NK-92 treated with Interleukin-12 subunit alpha and Interleukin-12 subunit beta, amount 100 ng/mL, for 24 hours (cell line): ENCODE measurements at places on chromosomes 16 and 17.

GRCh38 chr16:68128577-68129305 lies 43.6 kb downstream of the NFATC3 start:
- DNase-seq: no peak

GRCh38 chr16:89581045-89581695 lies 5.6 kb downstream of the CPNE7 start:
- no peak for DNase-seq

- no peak for DNase-seq
These were observed 1.2 kb downstream of the ASGR1 start for GRCh38 chr17:7177954-7178477.

- DNase-seq: no peak
These were observed 76.3 kb upstream of the RBL2 start for GRCh38 chr16:53357955-53358354.

GRCh38 chr17:19857640-19858039 lies 10.1 kb downstream of the ULK2 start:
- DNase-seq: no peak
